ENCODE measurements at places on chromosomes 1 and 21.

DNA sequence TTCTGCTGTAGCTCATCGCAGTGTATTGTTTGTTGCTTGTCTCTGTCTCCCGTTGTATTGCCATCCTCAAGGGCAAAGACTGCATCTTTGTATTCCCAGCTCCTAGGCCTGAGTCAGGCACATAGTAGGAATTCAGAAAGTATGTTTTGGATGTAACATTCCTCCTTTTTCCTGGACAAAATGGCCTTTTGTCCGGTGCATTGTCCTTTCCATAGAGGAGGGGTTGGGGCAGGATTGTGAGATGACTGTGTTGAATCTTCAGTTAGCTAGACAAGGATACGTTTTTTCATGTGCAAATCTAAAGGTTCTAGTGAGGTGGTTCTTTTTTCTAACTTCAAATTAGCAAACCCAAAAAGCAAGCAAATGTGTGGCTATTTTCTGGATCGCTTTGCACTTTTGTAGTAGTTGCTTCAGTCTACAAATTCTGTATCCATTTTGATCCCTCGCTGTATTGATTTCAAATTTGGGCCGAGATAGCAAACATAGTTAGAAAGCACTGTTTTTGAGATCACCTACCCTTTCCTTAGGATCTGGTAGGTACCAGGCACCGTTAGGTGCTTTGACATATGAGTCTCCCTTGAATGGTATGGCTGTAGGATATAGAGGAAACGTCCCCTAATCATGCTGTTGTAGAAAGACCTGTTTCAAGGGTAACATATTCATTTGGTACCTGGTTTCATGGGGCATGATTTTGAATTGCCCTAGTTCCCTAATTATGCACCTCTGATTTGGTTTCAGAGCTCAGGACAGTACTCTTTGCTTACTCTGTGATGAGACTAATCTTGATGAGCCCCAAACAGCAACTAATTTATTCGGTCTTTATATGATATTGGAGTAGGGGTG, 1.2 kb downstream of the PPP1R8 start:
- DNase-seq = no peak

GRCh38 chr1:37652976-37653375, 18.3 kb upstream of the RSPO1 start:
- DNase-seq = no peak

DNA sequence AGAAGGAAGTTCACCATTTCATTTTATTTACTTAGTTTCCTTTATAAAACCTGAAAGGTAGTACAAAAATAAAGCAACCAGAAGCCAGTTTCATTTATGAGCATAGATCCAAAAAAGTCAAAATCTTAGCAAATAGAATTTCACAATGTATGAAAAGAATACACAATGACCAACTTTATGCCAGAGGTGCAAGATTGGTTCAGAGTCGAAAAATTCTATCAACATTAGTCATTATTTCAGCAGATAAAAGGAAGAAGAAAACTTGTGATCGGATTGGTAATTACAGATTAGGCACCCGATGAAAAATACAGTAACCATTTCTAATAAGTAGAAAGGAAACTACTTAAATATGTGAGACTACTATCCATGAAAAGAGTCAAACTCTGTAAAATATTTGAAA, 89.1 kb downstream of the ITSN1 start:
- no peak for DNase-seq

- no peak for DNase-seq
These were observed 101.1 kb upstream of the HNRNPU start for GRCh38 chr1:244965185-244966030.

DNA sequence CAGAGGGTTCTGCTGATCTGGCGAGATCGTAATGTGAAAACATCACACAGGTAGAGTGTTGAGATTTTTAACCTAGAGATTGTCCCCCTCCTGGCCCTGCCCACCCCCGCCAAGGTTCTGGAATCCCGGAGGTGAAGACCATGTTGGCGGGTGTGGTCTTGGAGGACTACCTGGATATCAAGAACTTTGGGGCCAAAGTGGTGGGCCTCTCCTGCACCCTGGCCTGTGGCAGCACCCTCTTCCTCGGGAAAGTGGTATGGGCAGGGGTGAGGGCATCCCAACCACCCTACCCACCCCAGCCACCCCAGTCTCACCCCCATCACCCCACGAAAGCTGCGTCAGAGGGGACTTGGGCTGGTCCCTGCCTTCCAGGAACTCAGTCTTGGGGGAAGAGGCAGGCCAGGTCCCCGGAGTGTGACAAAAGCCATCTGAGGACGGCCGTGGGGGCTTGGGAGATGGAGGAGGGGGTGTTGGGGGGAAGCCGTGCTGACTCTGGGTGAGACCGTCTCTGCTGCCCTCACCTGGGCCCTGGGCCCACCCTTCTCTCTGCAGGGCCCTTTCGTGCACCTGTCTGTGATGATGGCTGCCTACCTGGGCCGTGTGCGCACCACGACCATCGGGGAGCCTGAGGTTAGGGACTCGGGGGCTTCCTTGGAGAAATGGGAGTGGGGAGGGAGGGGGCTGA, 4.4 kb downstream of the CLCNKB start:
- DNase-seq = no peak

- no peak for DNase-seq
These were observed 183.6 kb upstream of the RAB4A start for GRCh38 chr1:229087339-229087738.
